ENCODE measurements at places on chromosomes 11 and 22.

DNA sequence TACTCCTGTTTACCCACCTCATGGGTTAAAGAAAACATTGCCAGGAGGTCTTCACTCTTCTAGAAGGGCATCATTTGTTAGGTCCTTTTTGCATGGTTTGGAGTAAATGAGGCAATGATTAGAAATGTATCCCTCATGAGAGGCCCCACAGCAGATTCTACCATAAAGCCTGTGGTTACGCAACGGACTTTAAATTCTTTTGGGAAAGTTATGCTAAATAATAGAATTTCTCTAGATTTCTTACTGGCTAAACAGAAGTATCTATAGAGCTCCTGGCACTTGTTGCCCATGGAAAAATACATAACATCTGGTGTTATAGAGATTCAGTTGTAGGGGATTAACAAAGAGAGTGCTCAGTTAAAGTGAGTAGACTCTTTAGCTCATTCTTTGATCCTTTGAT, 15.1 kb upstream of the ATXN10 start:
- no peak overlapping the region for H3K4me3 ChIP-seq
- no peaks in the 10 kb centered on the region for H3K36me3 ChIP-seq
- no peak overlapping the region for H3K27ac ChIP-seq
- no peaks in the 10 kb centered on the region for H3K4me1 ChIP-seq

- peaks cover 72% of the 10 kb centered on the region for H3K36me3 ChIP-seq
- H3K4me3 ChIP-seq = no peak overlapping the region
- H3K27me3 ChIP-seq = no peaks in the 10 kb centered on the region
- no peak for DNase-seq
These were observed 10.7 kb downstream of the IL17RA start for GRCh38 chr22:17095538-17095937.

DNA sequence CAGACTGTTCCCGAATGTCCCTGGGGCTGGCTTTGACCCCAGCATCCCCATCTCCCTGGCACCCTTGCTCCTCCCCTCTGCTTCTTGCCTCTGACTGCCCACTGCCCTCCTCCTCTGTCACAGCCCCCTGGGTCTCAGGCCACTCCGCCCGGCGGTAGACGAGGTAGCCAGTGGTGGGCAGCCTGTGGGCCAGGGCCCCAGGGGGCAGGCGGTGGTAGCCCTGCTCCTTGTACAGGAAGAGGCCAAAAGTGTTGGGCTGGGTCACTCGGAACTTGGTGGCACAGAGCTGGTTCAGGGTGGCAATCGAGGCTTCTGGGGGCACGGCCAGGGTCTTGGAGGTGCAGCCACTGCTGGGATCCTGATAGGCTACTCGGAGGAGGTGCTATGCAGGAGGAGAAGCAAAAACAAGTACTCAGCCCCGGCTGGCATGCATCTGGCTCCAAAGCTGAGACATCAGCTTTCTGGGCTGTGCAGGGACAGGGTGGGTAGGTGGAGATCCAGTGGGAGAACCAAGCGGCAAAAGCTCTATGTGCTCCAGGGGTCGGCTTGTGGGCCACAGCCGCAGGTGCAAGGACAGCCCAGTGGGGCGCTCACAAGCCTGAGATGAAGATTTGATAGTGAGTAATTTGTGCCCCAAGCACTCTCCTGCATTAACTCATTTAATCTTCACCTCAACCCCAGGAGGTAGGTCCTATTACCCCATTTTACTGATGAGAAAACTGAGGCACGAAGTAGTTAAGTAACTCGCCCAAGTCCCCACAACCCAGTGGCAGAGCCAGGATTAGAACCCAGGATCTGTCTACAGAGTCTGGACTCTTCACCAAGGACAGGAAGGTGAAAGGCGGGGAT, 3.6 kb downstream of the RIN1 start:
- peaks cover 8% of the 10 kb centered on the region for H3K36me3 ChIP-seq
- H3K27me3 ChIP-seq = peaks cover 14% of the 10 kb centered on the region
- no peak overlapping the region for H3K27ac ChIP-seq
- no peak for DNase-seq
- H3K4me1 ChIP-seq = peaks cover 38% of the 10 kb centered on the region
- H3K4me3 ChIP-seq = no peak overlapping the region

GRCh38 chr11:41323446-41323845, 136.0 kb downstream of the LRRC4C start:
- H3K27me3 ChIP-seq = no peaks in the 10 kb centered on the region
- H3K27ac ChIP-seq = no peak overlapping the region
- H3K36me3 ChIP-seq = no peaks in the 10 kb centered on the region
- H3K4me3 ChIP-seq = no peak overlapping the region
- H3K4me1 ChIP-seq = no peaks in the 10 kb centered on the region

DNA sequence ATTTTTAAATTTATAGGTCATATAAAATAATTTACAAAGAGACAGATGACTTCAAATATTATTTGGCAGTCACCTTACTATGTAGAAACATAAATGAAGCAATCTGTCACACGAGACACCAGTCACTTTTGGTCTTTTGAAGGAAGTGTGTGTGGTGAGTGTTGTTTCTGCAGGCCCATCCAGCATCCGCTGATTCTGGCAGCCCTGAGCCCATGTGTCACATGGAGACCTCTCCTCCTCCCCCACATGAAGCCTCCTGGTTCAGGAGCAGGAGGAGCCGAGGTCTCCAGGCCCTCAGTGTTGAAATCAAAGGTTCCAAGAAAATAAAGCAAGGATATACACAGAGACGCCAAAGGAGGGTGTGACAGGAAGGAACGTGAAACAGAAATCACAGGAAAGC, 60.1 kb downstream of the ARFGAP3 start:
- no peak overlapping the region for H3K27ac ChIP-seq
- no peaks in the 10 kb centered on the region for H3K27me3 ChIP-seq
- peak; percentile 18 for DNase-seq
- no peaks in the 10 kb centered on the region for H3K4me1 ChIP-seq

DNA sequence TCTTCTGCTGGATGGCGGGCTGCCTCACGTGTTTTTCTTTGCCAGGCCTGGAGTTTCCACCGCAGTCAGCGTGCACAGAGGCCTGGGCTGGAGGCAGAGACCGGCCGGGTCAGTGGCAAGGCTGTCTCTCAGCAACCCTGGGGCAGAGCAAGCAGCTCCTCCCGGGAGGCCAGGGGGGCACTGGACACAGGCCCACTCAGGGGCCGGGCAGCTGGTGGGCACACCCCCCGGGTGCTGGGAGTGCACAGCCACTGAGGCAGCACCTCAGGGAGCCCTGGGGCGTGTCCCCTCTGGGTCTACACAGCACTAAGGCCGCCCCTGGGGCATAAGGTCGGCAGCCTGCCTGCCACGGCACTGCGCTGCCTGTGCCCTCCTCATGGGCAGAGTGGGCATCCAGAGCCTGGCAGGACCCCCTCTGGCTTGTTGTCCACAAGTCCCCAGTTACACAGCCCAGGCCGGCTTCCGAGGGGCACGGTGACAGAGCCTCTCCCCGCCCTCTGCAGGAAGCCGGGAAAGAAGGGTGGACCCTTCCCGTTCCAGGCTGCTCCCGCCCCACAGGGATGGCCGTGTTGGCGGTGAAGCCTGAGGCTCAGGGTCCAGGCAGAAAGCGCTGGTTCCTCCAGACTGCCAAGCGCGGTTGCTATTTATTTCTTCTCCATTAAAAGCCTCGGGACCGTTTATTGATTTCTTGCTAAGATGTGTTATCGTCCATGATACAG, 18.5 kb upstream of the TH start:
- no peak overlapping the region for H3K27ac ChIP-seq
- peaks cover 6% of the 10 kb centered on the region for H3K4me1 ChIP-seq
- no peaks in the 10 kb centered on the region for H3K36me3 ChIP-seq
- no peak for DNase-seq

DNA sequence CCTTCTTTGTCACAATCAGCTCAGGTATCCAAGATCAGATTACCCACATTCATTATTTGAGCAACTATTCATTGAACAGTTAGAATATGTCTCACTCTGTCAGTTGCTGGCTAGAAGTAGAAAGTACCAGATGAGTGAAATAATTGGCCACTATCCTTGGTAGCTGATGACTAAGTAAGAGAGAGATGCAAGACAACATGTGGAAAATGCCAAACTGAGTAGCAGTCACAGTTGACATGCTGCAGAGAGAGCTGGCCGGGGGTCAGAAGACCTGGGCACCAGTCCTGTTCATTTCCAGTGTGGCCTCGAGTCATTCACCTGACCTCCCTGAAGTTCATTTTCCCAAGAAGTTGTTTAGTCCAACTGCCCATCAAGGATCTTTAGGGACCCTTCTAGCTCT, 22.5 kb upstream of the SMIM35 start:
- no peak overlapping the region for H3K27ac ChIP-seq
- H3K4me1 ChIP-seq = peaks cover 3% of the 10 kb centered on the region
- H3K36me3 ChIP-seq = no peaks in the 10 kb centered on the region
- no peak for DNase-seq
- no peak overlapping the region for H3K4me3 ChIP-seq

DNA sequence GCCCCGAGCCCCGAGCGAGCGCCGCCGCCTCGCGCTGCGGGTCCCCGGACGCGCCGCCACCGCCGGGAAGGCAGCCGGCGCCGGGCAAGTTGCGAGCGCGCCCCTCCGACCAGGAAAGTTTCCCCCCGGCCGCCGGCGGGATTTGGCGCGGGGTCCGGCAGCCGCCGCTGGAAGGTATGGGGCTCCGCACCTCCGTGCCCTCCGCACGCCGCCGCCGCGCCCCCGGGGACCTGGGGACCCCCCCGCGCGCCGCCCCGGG, 281 bp downstream of the TSPAN18 start:
- no peak for DNase-seq
- H3K27me3 ChIP-seq = peaks cover 63% of the 10 kb centered on the region
- H3K4me1 ChIP-seq = peaks cover 47% of the 10 kb centered on the region
- H3K27ac ChIP-seq = no peak overlapping the region
- H3K4me3 ChIP-seq = peak overlapping the region; percentile 86

- no peak overlapping the region for H3K27ac ChIP-seq
- peaks cover 15% of the 10 kb centered on the region for H3K36me3 ChIP-seq
- H3K4me3 ChIP-seq = no peak overlapping the region
- no peak for DNase-seq
- H3K27me3 ChIP-seq = peaks cover 32% of the 10 kb centered on the region
These were observed 3.1 kb downstream of the WBP2NL start for GRCh38 chr22:42001706-42002105.
